ENCODE measurements at places on chromosomes 13 and 19.

- DNase-seq: no peak
Measured at GRCh38 chr13:111632906-111633305, 312.5 kb downstream of the TEX29 start.

DNA sequence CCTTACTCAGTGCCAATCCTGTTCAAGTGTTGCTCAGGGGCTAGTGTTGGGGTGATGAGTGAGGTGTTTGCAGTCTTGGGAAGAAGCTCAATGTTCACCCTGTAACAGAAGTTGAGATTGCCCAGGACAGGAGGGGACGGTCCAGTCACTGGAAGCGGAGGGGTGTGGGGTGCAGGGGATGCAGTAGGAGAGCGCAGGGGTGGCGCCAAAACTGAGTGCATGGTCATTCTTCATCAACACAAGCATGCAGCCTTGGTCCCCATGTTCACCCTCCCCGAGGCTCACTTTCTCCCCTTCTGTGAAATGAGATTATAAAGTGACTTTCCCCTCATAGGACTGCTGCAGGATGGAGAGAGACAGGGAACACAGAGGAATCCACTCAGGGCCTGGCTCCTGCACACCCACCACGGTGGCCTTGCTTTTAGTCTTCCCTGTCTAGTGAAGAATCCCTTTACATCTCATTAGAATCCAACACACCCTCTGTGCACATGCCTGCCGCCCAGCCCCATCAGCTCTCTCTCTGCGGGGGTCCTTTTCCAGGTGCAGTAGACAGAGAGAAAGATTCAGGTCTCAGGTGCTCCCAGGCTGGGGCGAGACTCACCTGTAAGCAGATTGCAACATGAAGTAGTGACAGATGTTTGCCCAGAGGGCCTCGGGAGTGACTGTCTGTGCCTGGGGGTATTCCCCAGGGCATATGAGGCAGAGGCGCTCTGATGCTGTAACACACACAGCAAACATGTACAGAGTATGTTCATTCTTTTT is 93.2 kb downstream of the TSHZ3 start:
- no peak for DNase-seq

DNA sequence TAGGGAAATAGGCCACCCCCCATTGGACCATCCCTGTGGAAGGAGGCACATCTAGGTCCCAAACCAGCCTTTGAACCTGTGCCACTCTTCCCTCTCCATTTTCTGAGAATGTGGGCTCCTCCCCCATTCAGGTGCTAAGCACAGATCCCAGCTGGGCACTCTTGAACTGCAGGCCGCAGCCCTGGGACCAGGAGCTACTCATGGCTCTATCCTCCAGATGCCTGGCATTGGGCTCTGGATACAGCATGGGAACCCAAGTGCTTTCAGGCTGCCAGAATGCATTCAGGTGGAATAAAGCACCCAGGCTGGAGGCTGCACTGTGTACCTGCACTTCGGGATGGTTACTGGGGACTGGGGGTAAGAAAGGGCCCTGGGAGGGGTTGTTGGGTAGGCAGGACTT is 1372.3 kb upstream of the SPRY2 start:
- DNase-seq: no peak

GRCh38 chr13:82747958-82748357 is 1134.3 kb downstream of the SLITRK1 start:
- DNase-seq: no peak

DNA sequence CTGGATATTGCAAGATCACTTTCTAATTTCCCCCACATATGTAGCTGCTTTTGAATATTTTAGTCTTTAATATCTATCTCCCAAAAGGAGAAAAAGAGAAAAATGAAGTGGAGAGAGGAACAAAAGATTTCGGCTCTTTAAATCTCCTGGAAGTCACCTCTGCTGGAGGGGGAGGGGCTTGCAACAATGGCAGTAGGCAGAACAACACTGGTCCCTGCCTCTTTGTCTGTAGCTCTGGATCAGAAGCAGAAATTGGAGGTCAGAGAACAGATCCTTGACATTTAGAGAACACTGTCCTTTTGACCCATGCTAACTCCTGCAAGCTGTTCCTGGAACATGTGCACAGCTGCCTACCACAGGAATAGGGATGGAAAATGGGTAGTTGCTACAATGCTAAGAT is 86.7 kb upstream of the GPR12 start:
- no peak for DNase-seq

DNA sequence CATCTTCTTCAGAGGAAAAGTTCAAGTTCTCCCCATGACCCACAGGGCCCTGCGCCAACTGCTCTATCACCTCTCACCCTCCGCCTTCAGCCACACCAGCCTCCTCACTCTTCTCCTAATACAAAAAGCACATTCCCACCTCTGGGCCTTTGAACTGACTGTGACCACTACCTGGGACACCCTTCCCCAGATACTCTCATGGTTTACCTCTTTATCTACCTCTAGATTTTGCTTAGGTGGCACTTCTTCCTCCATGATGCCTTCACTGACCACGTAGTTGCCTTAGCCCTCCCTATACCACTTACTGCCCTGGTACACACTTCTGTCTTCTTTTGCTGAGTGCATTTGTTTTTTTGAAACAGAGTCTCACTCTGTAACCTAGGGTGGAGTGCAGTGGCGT is 3.9 kb upstream of the SYCE2 start:
- no peak for DNase-seq

GRCh38 chr19:33904681-33905080 is 108.0 kb downstream of the KCTD15 start:
- DNase-seq: no peak

DNA sequence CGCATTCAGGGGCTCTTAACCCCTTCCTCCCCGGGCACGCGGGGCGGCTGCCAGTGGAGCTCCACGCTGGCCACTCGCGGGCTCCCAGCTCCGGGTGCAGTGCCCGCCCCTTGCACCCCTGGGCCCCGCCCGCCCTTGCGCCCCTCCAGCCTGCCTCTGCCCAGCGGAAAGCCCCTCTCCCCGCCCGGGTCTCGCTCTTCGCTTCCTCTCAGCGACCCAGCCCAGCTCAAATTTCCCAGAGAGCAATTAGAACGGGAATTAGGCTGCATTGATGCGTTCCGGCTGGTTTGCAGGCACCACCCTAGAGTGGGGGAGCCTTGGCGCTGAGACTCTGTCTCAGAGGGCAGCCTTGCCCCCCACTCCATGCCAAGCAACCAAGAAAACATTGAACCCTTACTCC is 1.8 kb upstream of the GSX1 start:
- DNase-seq: no peak

- DNase-seq: no peak
Measured at GRCh38 chr19:8238251-8238650, 29.1 kb downstream of the CERS4 start.

DNA sequence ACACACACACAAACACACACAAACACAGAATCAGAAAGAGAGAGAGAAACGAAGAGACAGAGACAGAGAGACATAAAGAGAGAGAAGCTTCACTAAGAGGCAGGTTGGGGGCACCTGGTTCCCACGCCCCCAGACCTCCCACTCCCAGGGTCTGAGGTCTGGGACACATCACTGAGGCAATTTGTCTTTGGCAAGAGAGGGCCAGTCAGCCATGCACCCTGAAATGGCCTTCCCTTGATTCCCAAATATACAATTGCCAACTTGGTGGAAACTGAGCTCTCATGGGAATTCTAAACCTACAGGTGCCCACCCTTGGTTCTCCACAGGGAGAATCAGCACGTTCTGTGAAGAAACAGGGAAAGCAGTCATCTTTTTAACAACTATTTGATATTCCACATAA is 79.5 kb downstream of the COL4A1 start:
- DNase-seq: no peak

- DNase-seq: no peak
Measured at GRCh38 chr13:29954082-29955028, 103.9 kb upstream of the UBL3 start.

GRCh38 chr13:94115054-94115453 is 364.4 kb downstream of the DCT start:
- DNase-seq: no peak

- no peak for DNase-seq
Measured at GRCh38 chr13:41150058-41150457, 17.5 kb upstream of the KBTBD6 start.

GRCh38 chr13:24557081-24557480 is 44.5 kb upstream of the PARP4 start:
- no peak for DNase-seq

DNA sequence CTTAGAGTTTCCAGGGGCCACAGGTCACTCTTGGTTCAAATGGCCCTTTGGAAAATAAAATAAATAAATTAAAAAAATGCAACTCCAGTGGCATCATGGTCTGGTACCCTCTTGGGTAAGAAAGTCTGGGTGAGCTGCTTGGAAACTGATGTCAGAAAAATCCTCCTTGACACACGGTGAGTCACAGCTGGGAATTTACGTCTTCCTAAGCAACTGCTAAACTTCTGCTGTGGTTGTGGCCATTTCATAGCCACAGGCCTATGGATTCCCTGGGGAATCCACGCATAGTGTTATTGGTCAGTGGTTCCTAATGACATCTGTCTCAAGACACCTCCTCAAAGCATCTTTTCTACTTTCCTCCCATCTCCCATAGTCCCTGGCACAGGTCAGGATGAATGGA is 220.8 kb downstream of the COG6 start:
- no peak for DNase-seq

DNA sequence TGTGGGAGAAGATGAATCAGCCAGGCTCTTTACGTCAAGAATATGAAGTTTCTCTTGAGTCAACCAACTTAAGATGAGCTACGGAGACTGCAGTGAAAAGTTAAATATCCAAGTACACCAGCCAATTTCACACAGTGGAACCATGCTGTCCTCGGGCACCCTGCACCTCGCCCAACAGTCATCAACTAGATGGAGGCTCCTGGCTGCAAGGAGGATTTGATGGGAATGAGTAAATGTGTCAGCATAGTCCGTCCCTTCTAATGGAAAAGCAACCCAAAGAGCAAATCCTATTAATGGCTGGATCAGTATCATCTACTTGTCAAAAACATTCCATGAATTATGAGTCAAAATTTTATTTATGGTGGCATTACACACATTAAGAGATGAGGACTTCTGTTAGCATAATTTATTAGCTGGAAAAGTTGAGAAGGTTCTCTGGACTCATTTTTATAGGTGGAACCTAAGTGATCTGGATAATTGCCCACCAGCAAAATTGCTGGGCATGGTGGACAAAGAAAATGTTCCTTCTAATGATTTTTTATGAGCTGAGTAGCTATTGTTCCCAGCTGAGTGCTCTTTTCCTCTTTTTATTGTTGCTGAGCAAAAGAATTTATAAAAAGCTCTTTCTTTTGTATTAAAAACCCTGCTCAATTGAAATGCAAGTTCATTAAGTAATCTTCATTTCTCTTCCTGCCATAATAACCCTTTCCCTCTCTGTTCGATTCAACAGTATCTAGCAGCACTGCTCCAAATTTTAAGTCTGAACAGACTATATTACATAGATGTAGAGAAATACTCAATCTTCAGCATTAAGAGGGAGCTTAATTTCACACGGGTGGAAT is 88.4 kb downstream of the DNAJC15 start:
- no peak for DNase-seq

DNA sequence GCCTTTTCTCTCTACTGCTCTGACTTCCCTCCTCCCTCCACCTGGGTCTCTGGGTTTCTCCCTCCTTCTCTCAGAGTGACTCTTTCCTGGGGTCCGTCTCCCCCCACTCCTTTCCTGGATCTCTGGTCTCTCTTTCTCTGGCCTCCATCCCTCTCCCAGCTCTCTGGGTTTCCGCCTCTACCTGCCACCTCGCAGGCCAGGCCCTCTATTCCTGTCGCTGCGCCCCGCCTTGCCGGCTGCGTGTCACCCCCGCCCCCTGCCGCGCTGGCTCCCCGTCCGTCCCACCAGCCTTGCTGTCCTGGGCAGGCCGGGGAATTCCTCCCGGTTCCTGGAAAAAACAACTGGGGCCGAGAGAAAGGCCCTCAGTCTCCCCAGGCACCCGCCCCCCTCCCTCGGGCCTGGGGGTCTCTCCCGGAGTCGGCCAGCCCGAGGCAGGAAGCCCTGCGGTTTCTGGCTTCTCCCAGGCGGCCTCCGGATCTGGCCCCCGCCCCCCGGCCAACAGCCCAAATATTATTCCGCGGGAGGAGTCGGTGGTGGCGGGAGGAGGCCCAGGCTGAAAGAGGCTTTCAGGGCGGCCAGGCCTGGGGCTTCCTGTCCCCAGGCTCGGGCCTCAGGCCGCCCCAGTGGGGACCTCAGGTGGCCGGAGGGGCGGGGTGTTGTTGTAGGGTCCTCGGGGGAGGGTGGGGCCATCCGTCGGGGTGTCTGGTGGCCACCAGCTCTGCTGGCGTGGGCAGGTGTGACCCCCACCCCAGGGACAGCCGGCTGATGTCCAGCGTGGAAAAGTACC is 9.3 kb downstream of the IRF2BP1 start:
- no peak for DNase-seq

DNA sequence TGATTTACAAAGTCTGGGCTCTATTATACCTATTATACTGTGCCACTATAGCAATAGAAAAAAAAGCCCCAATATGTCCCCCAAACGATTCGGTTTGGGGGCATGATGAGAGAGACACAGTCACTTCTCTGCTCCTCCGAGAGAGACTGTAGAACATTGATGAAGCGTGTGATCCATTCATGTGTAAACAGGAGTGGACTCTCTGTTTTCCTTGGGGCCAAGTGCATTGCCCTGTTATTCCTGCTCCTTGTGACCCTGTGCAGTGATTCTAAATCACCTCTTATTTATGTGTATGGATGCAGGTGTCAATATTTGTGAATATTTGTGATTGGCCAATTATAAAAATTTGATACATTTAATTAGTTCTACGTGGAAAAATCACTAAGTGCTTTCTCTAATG is 17.0 kb downstream of the F10 start:
- no peak for DNase-seq

- no peak for DNase-seq
Measured at GRCh38 chr13:31236211-31236786, 36.5 kb downstream of the B3GLCT start.

- no peak for DNase-seq
Measured at GRCh38 chr13:60355056-60355455, 42.0 kb upstream of the TDRD3 start.

All from cerebellar nuclear complex (tissue), 1 donor.